ENCODE measurements at places on chromosomes 5 and 9. TPM values are rescaled to one million over a fixed set of nuclear protein-coding genes. Genes with fewer than 3 reads are reported as not detected.

DNA sequence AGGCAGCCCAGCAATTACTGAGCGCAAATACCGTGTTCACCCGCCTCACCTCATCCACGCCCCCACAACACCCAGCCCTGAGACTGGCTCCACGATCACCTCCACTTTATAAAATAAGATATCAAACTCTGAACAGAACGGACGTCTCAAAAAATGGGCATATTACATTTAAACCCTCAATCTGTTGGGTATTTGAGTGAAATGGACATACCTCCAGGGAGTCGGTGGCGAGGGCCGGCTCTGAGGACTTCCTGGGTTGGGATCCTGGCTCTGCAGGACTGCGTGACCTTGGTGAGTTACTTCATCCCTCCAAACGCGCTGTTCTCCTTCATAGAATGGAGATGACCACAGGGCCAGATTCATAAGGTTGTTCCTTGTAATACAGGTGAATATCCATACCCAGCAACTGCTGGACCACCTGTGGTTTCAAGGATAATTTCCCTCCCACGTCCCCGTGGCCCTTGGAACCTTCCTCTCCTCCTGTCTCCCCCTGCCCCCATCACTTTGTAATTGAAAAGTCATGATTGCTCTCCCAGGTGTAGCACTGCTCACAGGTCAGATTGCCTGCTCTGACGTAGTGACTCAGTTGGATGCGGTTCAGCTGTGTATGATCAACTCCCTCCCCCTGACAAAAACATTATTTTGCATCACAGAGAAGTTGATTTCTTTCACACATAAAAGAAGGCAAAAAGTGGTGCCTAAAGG is 135.6 kb downstream of the KCNIP1 start:
- DNase-seq: no peak

Gene JMY
- 8.7 TPM for total RNA-seq

GRCh38 chr5:427415-428087 is 15.4 kb upstream of the EXOC3 start:
- peak; percentile 50 for DNase-seq

Gene SHISAL2B
- total RNA-seq: 15.4 TPM

- no peak for DNase-seq
Observed at GRCh38 chr5:14322437-14323187, 179.5 kb downstream of the TRIO start.

DNA sequence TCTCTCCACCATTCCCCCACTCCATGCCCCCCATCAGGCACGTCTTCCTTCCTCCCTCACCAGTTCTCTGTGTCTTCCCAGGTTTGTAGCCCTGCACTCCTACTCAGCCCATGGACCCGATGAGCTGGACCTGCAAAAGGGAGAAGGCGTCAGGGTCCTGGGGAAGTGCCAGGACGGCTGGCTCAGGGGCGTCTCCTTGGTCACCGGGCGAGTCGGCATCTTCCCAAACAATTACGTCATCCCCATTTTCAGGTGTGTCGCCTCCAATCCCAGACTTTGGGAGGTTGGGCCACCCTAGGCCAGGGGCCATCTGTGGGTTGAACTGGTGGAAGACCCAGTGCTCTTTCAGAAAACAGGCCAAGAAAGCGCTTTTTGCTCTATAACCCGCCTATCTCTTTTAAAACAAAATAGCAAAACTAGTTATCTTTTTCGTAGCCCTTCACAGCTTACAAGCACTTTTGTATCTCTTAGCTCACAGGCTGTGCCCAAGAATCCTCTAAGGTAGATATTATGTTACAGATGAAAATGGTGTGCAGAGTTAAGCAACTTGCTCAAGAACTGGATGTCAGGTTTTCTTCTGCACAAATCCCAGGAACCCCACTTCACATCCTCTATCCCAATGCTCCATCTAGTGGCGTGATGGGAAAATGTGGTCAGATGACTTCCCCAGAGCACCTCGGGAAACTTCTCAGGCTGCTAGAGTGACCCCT is 56.2 kb downstream of the PLAC8L1 start:
- DNase-seq: peak; percentile 79

GRCh38 chr9:136093346-136093986 is 1.6 kb downstream of the NACC2 start:
- DNase-seq: peak; percentile 84

GRCh38 chr5:78644741-78645300 is 3.8 kb downstream of the LHFPL2 start:
- no peak for DNase-seq

- DNase-seq: no peak
Observed at GRCh38 chr5:168989731-168990505, 311.0 kb downstream of the SLIT3 start.

DNA sequence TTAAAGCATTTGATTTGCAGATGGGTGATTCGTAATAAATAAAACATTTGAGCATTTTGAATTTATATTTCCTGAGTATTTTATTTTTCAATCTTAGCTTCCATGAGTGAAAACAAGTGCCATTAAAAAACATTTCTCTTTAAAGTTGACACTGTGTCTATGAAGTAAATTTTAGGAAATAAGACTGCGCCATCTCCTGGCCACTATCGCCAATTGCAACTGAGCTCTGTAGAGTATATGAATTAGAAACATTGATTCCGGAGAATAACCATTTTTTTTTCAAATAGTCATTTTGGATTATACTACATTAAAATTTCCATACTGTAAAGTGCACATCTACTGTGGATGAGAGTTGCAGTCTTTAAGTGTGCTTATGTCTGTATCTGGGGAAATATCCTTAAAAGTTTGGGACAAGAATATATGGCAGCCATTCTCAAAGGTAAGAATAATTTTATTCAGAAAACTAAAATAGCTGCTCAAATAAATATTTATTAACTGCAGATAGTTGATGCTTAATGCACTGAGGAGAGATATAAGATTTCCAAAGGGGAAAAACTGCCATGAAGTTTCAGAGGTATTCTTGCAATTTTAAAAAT is 5.9 kb downstream of the DMRTA1 start:
- DNase-seq: no peak

DNA sequence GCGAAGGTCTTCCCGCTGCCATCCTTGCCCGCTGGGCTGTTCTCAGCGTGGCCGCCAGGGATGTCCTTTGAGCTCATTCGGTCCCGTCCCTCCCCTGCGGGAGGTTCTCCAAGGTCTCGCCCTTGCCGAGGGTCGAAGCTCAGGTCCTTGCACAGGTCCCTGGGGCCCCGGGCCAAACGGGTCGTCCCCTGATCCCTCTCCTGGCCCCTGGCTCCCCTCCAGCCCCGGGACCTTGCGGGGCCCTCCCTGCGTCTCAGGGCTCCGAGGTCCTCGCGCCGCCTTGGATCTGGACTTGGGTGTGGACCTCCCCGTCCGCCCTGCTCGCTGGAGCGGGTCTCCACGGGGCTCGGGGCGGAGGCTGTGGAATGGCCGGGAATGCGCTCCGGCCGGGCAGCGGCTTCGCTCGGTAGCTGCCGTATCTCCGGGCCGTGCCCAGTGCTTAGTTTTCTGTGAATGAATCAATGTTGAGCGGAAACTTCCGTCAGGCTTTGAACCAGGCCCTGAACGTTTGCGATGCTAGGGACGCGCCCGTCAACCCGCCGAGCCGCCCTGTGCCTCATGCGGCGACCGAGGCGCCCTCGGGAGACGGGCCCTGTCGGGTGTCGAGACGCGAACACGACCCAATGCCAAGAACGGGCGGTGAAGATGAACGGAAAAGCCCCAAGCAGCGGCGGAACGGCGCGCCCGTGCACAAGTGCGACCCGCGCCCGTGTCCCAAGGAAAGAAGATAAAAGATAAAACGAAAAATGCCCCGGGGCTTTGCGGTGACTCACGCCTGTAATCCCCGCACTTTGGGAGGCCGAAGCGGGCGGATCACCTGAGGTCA is 780 bp downstream of the RNU6ATAC start:
- DNase-seq: peak; percentile 82

GRCh38 chr9:93871286-93871685 is 83.9 kb downstream of the BARX1 start:
- DNase-seq: peak; percentile 36

DNA sequence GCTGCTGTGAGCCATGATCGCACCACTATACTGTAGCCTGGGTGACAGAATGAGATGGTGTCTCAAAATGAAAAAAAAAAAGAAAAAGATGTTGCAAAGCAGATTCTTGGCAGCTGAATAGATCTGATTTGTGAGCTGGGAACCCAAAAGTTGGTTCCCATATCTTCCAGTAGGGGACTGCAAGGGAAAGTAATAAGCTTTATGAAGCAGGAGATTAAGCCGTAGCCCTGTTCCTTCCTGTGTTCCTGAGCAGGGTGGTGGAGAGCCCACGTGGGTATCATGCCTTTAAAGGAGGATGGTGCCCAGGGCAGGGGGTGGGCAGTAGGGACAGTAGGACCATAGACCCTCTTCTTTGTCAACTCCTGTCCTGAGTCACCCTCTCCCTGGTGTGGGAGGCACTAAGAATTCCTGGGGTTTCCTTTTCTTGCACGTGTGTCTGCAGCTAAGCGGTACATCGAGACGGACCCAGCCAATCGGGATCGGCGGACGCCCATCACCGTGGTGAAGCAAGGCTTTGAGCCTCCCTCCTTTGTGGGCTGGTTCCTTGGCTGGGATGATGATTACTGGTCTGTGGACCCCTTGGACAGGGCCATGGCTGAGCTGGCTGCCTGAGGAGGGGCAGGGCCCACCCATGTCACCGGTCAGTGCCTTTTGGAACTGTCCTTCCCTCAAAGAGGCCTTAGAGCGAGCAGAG is 37.9 kb downstream of the STOM start:
- DNase-seq: peak; percentile 58

DNA sequence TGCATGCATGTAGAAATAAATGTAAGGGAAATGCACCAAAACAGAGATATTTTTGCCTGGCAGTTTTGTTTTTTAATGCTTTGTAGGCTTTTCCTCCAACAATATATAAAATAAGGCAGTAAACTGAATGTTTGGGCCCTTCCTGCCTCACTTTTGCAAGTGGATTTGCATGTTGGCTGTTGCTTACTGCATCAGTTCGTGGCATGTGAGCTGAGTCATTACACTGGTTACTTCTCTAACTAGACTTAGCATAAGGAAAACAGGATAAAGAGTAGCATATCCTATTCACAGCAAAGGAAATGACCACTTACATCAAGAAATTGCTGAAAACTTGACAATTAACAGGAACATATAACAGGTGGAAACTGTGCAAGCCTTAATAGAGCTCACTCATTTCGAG is 113.4 kb downstream of the TLE1 start:
- no peak for DNase-seq

All from H7 (cell line).